ENCODE measurements at places on chromosomes 1 and 21.

DNA sequence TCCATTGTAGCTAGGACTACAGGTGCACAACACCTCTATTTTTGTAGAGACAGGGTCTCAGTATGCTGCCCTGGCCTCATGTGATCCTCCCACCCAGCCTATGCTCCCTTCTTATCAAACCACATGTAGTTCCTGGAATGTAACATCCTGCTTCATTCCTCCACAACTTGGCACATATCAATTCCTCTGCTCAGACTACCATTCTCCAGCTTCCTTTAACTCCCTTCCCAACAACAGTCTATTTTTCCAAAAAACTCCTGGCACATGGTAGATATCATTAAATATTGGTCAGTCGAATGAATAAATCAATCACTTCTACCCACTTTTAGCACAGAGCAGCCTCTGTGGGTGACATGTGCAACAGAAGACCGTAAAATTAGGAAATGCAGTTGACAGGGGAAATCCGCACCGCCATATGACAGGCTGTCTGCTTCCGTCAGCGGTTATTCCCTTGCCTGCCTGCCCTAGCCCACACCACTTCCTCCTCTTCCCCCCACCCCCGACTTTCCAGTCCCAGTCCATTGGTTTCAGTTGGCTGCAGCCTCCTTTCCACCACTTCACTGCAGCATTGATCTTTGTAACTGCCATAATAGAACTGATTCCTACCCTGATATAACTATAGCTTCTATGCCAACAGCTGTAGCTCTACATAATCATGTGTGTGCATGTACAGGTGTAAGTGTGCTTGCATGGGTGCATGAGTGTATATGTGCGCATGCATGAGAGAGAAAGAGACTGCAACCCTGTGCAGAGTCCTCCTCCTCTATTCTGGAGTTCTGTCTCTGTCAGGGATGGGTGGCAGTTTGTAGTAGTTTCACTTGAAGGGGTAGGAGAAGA is 6.8 kb upstream of the AKR1A1 start:
- DNase-seq = peak; percentile 73

- DNase-seq = no peak
Measured at GRCh38 chr21:37631319-37632117, 264.9 kb downstream of the DYRK1A start.

- DNase-seq = peak; percentile 29
Measured at GRCh38 chr1:95117207-95118066, at the start of gene TLCD4. Gene TLCD4 (plus strand): TSS chr1:95117355. CDS start chr1:95143902, 26,547 bp downstream.

DNA sequence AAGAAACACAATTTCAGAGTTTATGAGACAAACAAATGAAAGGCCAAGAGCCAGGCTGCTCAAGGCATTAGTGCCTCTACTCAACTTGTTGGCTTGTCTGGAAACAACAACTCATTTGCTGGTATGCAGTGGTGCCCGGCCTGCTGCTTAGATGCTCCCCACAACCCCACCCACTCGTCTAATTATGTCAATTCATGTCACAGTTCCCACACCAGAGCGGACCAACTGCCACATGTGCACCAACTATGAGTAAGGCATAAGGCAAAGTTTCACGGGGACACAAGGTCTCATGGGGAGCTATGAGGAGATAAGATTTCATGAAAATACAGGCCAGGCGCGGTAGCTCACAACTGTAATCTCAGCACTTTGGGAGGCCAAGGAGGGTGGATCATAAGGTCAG is 34.5 kb upstream of the LRRC38 start:
- no peak for DNase-seq

DNA sequence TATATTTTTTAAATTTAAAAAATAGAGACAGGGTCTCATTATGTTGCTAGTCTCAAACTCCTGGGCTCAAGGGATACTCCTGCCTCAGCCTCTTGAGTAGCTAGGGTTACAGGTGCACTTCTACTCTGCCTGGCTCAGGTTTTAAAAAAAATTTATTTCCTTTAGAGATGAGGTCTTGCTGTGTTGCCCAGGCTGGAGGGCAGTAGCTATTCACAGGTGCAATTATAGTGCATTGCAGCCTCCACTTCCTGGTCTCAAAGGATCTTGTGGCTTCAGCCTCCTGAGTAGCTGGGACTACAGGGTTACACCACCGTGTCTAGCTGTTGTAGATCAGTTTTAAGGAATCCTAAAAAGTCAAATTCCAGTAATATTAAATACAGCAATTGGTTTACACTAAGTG is 5.0 kb downstream of the RNF11 start:
- no peak for DNase-seq

Measured in activated naive CD4-positive, alpha-beta T cell treated with Interleukin-2 at 50 U/mL for 16 hours (primary cell).